ENCODE measurements at places on chromosomes 11 and 22. TPM values are rescaled to one million over a fixed set of nuclear protein-coding genes. Genes with fewer than 3 reads are reported as not detected.

Gene DAGLA
- 0.77 TPM for polyA plus RNA-seq

Gene AMOTL1
- polyA plus RNA-seq: 5.4 TPM

Gene SLC22A12
- not detected for polyA plus RNA-seq

Gene PRDM10
- polyA plus RNA-seq: 2.5 TPM

Gene BDNF
- polyA plus RNA-seq: 0.77 TPM

Gene DRAP1
- 86.7 TPM for polyA plus RNA-seq

Gene ARFGAP2
- polyA plus RNA-seq: 41.5 TPM

Gene ACAD8
- polyA plus RNA-seq: 16.7 TPM

Gene ME3
- 25.2 TPM for polyA plus RNA-seq

Gene OR56B1
- not detected for polyA plus RNA-seq

Gene CALCA
- polyA plus RNA-seq: not detected

Gene KREMEN1
- polyA plus RNA-seq: 32.6 TPM

Gene KIAA0930
- 17.3 TPM for polyA plus RNA-seq

Gene MN1
- 7.7 TPM for polyA plus RNA-seq

Gene LMO2
- polyA plus RNA-seq: 48.2 TPM

Gene ZNF214
- 3.2 TPM for polyA plus RNA-seq

Gene TNNI2
- polyA plus RNA-seq: 0.41 TPM

Gene MAP6
- 6.0 TPM for polyA plus RNA-seq

Gene SYNGR1
- 82.7 TPM for polyA plus RNA-seq

Gene DBX1
- polyA plus RNA-seq: not detected

Gene LIPT2
- polyA plus RNA-seq: 3.4 TPM

Gene GLYATL2
- not detected for polyA plus RNA-seq

Gene TSGA10IP
- not detected for polyA plus RNA-seq

Gene CHST1
- polyA plus RNA-seq: 3.4 TPM

Gene FOSL1
- 0.94 TPM for polyA plus RNA-seq

Gene CD6
- 0.44 TPM for polyA plus RNA-seq

Gene HNRNPUL2
- polyA plus RNA-seq: 38.0 TPM

Gene C11orf86
- not detected for polyA plus RNA-seq

Gene OR8A1
- not detected for polyA plus RNA-seq

Gene POU2AF2
- polyA plus RNA-seq: not detected

Gene OR5A1
- polyA plus RNA-seq: not detected

Gene ARL2
- polyA plus RNA-seq: 86.3 TPM

Gene RAC2
- polyA plus RNA-seq: 11.0 TPM

Gene MMP13
- polyA plus RNA-seq: not detected

Gene MS4A3
- not detected for polyA plus RNA-seq

Gene CCDC157
- 0.60 TPM for polyA plus RNA-seq

Gene CCDC85B
- not detected for polyA plus RNA-seq

Gene VSIG10L2
- 0.40 TPM for polyA plus RNA-seq

Gene PRG2
- 0.15 TPM for polyA plus RNA-seq

Gene TRPM5
- 0.05 TPM for polyA plus RNA-seq

Gene H19
- 601 TPM for polyA plus RNA-seq

Gene SLC17A6
- polyA plus RNA-seq: not detected

Gene CAPRIN1
- 74.2 TPM for polyA plus RNA-seq

Gene TMEM191C
- polyA plus RNA-seq: 1.4 TPM

Gene RTN4RL2
- polyA plus RNA-seq: 0.53 TPM

Gene CARD10
- polyA plus RNA-seq: 0.72 TPM

Gene MS4A6A
- polyA plus RNA-seq: 150 TPM

Gene KCNQ1
- polyA plus RNA-seq: 17.2 TPM

Gene KRTAP5-1
- polyA plus RNA-seq: not detected

Gene EWSR1
- 175 TPM for polyA plus RNA-seq

Gene NLRP10
- not detected for polyA plus RNA-seq

Gene PAX6
- polyA plus RNA-seq: not detected

Gene OR8D4
- not detected for polyA plus RNA-seq

Gene GTSE1
- polyA plus RNA-seq: 0.60 TPM

Gene INTS4
- 15.7 TPM for polyA plus RNA-seq

Gene FOLR1
- polyA plus RNA-seq: 0.31 TPM

Gene SNAP29
- 58.6 TPM for polyA plus RNA-seq
